NCI-H1436 (cell line): ENCODE measurements at places on chromosomes 3 and 15.

- DNase-seq, result no peak
Measured at GRCh38 chr3:117660941-117661817, 951.6 kb downstream of the TUSC7 start.

- DNase-seq, result no peak
Measured at GRCh38 chr3:121324320-121324719, 221.5 kb downstream of the POLQ start.

GRCh38 chr15:76460871-76461270 lies 124.3 kb downstream of the ISL2 start:
- no peak for DNase-seq

- DNase-seq, result no peak
Measured at GRCh38 chr15:58527573-58528187, 95.9 kb downstream of the LIPC start.

- no peak for DNase-seq
Measured at GRCh38 chr3:9205345-9206143, 43.9 kb downstream of the SRGAP3 start.

DNA sequence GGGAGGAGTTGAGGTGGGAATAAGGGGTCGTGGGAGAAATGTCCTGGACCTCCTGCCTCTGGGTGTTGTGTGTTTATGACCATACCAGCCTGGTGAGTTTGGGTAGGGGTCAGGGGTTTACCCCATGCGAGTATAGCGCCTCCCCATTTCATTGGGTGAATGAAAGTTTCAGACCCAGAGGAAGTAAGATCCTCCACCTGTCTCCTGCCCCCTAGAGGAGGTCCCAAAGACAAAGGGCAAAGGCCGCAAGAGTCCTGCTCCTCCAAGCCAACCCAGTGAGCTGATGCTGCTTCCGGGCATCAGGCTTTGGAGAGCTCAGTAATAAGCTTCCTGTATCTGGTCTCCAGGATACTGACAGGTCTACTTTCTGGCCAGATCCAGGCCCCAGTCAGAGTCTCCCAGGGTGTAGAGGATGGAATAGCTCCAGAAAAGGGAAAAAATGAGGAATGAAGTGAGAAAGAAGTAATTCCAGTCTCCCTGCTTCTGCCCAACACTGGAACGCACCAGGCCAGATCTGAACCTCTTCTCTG lies 6.4 kb upstream of the TBC1D21 start:
- no peak for DNase-seq

DNA sequence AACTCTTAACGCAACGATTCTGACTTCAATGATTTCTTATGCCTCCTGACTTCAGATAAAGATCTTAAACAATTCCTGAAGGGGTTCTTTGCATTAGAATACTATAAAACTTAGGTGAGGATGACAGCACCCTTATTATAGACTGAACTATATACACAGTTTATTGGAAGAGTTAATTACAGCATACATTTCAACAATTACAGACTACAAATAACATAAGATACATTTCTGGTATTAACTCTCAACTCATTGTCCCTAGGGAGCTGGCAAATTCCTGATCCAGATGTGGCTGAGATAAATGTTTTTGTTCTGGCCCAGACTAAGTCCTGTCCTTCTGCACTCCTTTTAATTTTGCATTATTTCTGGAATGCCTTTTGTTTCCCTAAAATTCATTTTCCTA lies 155.5 kb upstream of the TMC3 start:
- DNase-seq, result no peak

DNA sequence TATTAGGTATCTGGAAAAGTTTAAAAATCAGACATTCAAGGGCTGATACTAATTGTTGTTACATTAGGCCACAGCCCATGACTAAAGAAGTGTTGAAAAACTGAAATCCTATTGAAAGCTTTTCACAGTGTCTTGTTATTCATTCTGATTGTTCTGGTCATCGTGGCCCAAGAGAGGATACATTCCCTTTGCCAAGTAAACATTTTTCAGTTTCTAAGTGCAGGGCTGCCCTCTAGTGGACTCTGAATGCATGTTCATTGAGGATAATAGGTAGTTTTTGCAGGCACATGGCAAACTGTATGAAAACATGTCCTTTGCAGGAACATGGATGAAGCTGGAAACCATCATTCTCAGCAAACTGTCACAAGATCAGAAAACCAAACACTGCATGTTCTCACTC lies 181.1 kb downstream of the MYRIP start:
- no peak for DNase-seq

- no peak for DNase-seq
Measured at GRCh38 chr3:172256101-172256734, 192.0 kb downstream of the GHSR start.

DNA sequence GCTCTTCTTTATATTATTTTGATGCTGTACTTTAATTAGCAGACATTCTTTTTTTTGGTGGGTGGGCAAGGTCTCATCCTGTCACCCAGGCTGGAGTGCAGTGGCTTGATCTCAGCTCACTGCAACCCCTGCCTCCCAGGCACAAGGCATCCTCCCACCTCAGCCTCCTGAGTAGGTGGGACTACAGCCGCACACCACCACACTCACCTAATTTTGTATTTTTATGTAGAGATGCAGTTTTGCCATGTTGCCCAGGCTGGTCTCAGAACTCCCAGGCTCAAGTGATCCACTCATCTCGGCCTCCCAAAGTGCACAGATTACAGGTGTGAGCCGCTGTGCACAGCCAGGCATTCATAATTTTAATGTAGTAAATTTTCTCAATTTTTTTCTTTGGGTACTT lies 608.1 kb downstream of the ZNF385D start:
- DNase-seq, result no peak

DNA sequence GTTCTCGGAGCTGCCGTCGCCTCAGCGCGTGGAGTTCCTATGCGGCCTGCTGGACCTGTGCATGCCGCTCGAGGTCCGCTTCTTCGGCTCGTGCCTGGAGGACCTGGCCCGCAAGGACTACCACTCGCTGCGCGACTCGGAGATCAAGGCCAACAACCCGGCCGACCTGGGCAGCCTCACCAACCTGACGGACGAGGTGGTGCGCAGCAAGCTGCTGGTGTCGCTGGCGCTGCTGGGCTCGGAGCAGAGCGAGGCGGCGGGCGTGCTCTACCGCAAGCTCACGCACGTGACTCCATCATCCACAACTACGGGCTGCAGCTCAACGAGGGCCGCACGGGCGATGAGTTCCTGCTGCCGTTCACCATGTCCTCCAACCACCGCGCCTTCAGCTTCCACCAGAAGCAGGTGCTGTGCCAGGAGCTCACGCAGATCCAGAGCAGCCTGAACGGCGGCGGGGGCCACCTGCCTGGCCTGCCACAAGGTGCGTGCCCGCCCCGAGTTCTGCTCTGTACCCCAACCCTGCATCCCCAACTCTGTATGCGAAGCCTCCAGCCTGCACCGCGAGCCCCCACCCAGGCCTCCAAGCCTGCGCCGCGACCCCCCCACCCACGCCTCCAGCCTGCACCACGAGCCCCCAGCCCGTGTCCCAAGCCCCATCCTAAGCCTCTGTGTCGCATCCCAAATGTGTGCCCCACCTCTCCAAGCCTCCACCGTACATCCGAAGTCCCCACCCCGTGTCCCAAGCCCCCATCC lies 178.2 kb downstream of the OR4M2 start:
- no peak for DNase-seq

GRCh38 chr3:178507507-178508442 lies 28.5 kb upstream of the KCNMB2 start:
- no peak for DNase-seq

- no peak for DNase-seq
Measured at GRCh38 chr15:68580883-68581155, 2.0 kb downstream of the CORO2B start.

- no peak for DNase-seq
Measured at GRCh38 chr15:85756411-85757072, 38.2 kb downstream of the KLHL25 start.

DNA sequence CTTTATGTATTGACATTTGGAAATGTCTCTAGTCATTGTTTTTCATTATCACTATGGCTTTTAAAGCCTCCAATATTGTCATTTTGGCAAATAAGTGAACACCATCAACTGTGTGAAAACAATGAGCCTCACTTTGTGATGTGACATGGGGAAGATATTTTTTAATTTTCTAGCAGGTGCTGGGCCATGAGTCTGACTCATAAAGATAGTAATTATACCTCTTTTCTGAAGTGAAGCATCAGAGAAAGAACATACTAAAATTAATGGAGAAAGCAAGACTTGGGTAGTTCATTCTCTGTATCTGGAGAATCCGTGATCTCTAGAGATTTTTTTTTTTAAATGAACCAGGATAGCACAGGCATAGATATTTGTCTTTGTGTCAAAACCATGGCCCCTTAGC lies 100.8 kb downstream of the CCNL1 start:
- no peak for DNase-seq

- DNase-seq, result no peak
Measured at GRCh38 chr3:2921903-2922302, 188.3 kb downstream of the IL5RA start.
